ENCODE measurements at places on chromosomes 5 and 9.

GRCh38 chr9:137953683-137954438 lies 76.3 kb downstream of the CACNA1B start:
- DNase-seq, result no peak

DNA sequence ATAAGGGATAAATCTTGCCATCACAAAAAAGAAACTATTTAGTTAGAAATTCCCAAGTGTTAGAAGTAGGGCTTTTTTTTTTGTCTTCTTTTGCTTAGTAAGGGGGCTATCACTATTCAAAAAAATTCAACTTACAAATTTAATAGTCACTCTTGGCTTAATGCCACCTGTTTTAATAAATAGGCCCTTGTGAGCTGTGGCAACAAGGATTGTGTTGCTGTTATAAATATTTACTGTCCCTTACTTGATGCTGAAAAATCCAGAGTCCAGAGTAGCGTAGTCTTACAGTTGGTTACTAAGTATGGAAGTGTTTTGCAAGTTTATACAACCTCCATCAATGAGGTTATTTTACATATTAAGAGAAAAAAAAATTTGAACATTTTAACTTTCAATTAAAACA lies 21.4 kb upstream of the CEP78 start:
- DNase-seq, result no peak

DNA sequence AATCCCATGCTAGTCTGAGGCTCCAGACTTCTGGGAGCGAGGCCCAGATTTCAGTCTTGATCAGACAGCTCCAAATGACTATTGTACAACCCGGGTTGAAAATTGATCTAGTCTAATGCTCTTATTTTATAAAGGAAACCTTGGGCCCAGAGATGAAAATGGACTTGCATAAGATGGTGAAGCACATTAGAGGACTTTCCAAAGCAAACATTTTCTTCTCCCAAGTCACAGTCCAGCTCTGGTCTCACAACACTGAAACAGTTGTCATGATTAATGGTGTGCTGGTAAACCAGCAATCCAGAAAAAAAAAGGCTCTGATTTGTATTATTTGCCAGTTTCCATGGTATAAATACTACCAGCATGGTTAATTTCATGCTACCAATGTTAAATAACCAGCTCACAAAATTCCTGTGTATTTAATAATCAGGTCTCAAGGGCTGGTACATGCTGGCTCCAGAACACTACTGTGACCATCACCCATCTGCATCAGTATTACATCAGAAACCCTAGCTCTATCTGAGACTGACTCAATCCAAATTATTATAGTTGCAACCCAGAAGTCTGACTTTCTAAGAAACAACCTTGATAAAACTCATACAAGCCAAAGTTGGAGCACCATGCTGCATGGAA lies 32.5 kb upstream of the ABLIM3 start:
- no peak for DNase-seq

- DNase-seq, result no peak
These were observed 85.0 kb upstream of the SSBP2 start for GRCh38 chr5:81835814-81836367.

DNA sequence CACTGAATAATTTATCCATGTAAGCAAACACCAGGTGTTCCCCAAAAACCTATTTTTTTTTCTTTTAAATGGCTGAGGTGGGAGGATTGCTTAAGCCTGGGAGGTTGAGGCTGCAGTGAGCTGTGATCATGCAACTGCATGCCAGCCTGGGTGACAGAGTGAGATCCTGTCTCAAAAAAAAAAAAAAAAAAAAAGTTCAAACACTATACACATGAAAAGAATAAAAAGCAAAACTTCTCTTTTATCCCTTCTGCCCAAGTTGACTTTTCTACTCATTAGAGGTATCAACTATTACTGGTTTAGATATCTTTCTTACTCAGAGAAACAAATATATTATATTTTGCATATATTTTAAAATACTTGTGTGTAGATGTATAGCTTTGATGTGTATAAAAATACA lies 17.8 kb downstream of the DCTN4 start:
- no peak for DNase-seq

- DNase-seq, result no peak
These were observed 60.6 kb upstream of the SYK start for GRCh38 chr9:90741036-90741435.

GRCh38 chr5:135467051-135467625 lies 15.0 kb upstream of the TIFAB start:
- no peak for DNase-seq

DNA sequence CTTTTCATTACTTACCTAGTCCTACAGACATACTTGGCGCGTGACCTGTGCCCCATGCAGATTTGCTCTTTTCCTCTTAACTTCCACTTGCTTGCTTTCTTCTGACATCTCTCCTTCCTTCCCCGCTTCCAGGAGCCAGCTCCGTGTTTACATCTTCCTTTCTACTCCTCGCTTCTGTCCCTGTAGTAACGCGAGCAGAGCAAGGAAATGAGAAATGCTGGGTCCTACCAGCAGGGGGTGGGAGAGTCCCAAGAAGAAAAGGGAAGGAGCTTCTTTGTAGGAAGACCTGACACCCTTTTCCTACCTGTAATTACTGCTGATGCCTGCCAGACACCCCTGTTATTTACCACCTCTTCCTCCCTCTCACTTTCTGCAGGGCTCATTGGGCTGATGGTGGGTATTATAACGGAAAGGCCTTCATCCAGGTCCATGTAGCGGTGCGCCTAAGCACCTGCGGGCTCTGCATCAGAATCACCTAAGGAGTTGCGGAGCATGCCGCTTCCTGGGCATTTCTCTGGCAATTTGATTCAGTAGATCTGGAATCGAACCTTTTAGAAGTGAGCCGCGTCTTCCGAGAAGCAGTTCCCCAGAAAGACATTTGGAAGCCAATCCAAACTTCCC lies 1260.8 kb upstream of the WWC1 start:
- no peak for DNase-seq

DNA sequence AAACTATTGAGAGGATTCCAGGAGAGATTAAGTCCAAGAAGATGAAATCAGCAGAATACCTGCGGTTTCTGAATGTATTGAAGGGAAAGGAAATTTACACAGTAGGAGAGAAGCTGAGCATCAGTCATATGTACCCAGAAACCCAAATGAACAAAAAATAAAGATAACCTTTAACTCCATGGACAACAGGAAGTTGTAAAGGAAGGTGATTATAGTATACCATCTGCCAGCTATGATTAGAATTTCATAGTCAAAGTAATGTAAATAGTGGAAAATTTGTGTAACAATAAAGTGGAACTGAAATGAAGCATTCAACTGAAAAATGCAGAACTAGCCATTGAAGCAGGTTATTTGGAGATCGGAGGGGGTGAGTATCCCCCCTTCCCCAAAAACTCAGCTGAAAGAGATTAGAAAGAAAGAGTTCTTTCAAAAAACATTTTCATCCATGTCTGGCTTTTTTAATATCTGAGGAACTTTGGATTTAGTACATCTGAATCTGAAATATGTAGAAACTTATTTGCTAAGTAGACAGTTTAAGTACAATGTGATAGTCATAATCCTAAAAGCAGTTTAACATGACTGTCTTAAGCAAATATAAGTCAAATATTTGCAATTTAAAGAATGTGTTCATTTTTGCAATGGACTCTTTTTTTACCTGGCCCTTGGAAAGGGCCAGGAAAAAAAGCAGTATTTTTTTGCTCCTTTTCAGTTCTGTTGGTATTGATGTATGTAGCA lies 58.4 kb downstream of the APC start:
- no peak for DNase-seq

- DNase-seq, result no peak
These were observed 82.9 kb downstream of the JAKMIP2 start for GRCh38 chr5:147699496-147700088.
